ENCODE measurements at places on chromosomes 16 and 17. TPM values are rescaled to one million over a fixed set of nuclear protein-coding genes. Genes with fewer than 3 reads are reported as not detected.

Gene TEKT5
- not detected for total RNA-seq

Gene C16orf92
- total RNA-seq, result not detected

Gene CTRB1
- not detected for total RNA-seq

Gene C17orf113
- 4.5 TPM for total RNA-seq

Gene RAB26
- total RNA-seq, result 12.3 TPM
